Right ventricle myocardium inferior (tissue), 1 donor: ENCODE measurements at places on chromosomes 4 and X.

- no peak for DNase-seq
These were observed 359.4 kb upstream of the FSTL5 start for GRCh38 chr4:162523171-162523570.

DNA sequence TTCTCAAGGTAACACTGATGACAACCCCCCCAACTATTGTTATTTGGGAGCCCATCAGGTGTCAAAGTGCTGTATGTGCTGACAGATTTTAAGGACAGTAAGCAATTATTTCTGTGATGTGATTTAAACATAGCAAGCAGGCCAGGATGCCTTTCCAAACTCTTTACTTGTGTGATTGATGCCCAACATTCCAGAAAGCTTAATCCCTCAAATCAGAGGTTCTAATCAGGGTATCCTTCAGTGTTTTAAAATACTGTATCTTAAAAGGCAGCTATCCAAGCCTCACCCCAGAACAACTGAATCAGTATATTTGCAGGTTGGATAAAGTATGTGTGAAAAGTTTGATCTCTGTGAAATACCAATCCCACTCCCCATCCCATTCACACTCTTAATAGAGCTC lies 119.7 kb downstream of the GASK1B start:
- DNase-seq: no peak

DNA sequence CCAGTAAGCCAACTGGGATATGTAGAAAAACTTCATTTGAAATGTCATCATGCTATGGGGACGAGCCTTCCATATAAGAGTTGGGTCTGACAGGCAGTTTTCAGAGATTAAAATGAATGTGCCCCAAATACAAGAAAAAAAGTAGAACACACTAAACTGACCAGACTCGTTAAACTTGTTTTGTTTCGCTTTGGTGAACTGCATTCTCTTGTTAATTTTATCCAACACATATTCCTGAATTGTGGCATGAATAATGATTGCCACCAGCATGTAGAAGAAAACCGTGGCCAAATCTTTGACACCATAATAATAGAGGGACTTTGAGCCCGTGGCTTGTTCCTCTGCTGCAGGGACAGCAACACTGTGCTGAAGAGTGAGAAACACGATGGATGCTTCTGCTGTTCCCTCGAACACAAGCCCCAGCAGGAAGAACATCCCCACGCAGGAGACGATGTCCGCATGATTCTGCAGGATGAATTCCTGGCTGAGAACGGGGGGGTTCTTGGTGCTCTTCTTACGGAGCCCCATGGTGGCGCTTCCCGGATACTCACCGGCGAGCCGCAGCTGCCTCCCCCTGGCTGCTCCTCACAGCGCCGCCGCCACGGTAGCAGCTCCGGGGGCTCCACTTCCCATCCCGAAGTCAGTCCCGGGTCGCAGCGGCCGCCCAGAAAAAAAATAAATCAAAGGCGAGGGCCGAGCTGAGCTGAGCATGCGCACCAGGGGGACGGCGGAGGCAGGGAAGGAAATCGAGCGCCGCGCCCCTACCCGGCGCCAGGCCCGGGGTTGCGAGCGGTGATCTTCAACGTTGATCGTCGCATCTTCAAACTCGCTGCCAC lies at the start of gene TRAM1L1:
TSS of gene TRAM1L1 (minus strand) at position 711 of the 836 bp plus-strand sequence. CDS start at position 528, 183 bp downstream.
- DNase-seq: peak; percentile 68

- DNase-seq: no peak
These were observed 882 bp upstream of the CXCR3 start for GRCh38 chrX:71619193-71619592.

GRCh38 chrX:13380211-13380610 lies 60.4 kb upstream of the ATXN3L start:
- DNase-seq: no peak

DNA sequence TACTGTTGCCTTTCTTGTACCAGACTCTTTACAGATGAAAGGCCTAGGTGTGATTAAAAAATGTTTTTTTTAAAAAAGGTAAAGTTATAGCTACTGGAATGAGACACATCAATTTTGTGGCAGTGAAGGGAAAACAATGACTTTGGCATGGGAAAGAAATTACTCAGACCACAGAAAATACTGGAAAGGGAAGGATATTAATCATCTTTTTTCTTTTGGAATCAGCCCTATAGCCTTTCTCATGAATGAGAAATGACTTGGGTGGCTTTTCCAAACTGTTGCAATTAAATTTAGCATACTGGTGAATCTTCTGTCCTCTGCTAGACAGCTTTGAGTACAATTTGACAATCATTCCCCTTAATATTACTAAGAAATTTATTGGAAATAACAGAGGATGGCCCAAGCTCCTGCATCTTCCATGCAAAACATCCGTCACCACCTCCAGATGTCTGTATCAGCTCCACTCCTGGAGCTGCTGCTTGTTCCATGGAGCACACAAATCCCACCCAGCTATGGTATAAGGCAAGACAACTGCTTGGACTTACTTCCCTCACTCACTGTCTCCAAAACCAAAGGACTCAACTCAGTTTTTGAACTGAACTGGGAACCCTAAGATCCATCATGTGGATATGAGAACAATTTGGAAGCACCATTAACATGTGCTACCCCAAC lies 97.6 kb upstream of the ARSJ start:
- DNase-seq: no peak

DNA sequence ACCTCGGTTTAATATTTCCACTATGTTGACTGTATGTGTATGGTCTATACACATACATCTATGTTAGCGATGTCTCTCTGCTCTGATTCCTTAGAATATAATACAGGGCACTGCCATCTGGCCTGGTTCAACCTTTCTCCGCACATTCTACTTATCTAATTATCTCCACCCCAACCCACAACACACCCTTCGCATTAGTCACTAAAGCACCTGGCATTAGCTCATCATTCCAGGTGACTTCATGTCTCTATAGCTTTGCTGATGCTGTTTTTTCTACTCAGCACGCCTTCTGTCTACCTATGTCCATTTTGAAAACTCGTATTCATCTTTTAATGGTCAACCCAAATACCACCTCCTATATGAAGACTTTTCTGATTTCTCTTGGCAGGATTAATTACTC lies 425.2 kb upstream of the RASGEF1B start:
- no peak for DNase-seq

- DNase-seq: no peak
These were observed 215.5 kb downstream of the PDGFC start for GRCh38 chr4:156756118-156756517.

DNA sequence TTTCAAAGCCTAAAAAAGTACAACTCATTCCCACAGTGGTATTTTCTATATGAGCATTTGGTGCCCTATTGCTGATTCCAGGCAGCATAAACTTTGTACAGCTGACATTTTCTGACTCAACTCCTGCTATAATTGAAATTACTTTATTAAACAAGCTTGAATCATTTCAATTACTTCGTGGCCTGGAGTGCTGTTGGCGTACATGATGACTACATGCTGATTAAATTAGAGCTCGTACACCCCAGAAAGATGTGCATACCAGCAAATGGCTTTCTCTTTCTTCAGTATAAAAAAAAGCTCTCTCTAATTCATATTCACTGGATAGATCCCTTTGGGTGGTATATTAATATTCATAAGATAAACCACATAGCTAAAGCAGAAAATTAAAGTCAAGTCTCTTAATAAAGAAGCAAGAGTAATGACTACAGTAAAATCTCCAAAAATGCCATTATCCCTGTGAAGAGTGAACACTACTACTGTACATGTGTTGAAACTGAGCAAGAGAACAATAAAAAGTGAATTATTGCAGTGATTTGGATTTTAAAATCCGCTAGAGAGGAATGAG lies 245.0 kb upstream of the IGFBP7 start:
- DNase-seq: no peak

- DNase-seq: no peak
These were observed 2185.9 kb upstream of the TENM3 start for GRCh38 chr4:180057299-180057721.

DNA sequence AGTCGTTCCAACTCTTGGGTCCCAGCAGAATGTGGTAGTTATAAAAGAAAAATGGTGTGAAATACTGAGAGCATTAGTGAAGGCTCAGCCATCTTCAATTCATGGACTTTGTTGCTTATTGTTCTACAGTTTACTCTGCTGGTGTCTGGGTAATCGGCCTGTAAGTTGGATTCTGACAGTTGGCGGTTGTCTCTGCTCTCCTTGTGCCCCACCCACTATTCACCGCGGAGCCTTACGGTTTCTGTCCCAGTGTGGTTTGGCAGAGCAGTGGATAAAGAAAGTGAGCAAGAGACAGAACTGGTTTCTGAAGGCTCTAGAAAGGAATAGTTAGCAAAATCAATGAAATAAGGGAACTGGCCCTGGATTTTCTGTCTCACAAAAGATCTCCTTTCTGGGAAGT lies 9.1 kb downstream of the LONRF3 start:
- DNase-seq: no peak

- DNase-seq: no peak
These were observed 16.0 kb upstream of the RBMXL3 start for GRCh38 chrX:115173181-115173580.

- no peak for DNase-seq
These were observed 13.7 kb downstream of the CCKAR start for GRCh38 chr4:26476545-26476944.

DNA sequence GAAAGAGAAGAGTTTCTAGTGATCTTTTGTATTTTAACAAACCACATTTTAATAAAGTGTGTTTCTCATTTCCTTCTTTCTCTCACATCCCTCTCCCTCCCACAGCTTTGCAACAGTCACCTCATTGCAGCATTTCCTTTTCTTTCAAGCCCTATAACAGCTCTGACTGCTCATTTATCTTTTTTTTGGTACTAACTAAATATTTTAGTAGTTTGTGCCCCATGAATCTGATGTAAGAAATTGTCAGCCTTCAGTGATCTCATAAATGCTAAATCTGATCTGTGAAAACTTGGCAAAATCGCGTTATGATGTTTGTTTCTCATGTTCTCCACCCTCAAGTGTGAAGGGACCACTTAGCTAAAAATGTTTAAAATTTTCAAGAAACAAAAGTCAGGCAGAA lies 258.5 kb upstream of the SLIT2 start:
- DNase-seq: no peak

DNA sequence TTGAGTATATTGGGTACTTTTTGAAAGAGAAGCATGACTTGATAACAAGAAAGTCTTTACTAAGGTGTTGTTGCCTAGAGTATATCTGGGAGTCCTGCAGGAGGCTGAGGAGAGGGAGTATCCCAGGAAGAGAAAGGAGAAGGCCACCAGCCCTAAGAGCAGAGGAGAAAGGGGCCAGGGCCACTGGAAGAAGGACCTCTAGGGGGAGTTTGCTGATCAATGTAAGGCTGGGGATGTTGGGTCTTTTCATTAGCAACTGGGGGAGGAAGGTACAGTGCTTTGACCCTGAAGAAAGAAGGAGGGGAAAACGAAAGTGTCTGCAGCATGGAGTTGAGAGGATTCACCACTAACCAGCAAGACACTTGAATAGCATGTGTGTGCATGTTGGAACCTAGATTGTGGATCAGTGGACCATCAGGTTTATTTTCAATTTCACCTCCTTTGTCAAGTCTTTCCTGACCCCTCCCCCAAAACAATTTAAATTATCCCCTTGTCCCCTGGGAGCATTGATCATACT lies 4.5 kb downstream of the SMIM9 start:
- no peak for DNase-seq

- no peak for DNase-seq
These were observed 50.4 kb upstream of the PTPN13 start for GRCh38 chr4:86543560-86544309.

- no peak for DNase-seq
These were observed 43.4 kb downstream of the TEC start for GRCh38 chr4:48226199-48226598.

- DNase-seq: no peak
These were observed 46.9 kb downstream of the SORCS2 start for GRCh38 chr4:7239101-7239820.

DNA sequence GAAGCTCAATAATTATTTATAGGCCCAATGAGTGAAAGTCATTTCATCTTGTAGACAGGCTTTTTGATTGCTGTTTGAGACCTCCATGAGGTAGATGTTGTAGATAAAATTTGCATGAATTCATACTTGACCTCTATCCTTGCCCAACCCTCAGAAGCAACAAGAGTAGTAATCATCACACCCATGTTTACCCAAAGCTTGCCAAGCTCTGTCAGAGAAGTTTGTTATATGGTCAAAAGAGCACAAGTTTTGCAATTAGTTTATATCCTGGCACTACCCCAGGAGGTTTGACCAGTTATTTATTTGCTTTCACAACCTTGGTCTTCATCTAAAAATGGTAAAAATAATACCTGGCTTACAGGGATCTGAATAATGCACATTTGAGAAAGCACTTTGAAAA lies 20.7 kb downstream of the ADH7 start:
- DNase-seq: no peak
